ENCODE measurements at places on chromosomes 16 and 17.
A peak's percentile ranks its signal among the peaks of the same experiment; 100 is the strongest.

DNA sequence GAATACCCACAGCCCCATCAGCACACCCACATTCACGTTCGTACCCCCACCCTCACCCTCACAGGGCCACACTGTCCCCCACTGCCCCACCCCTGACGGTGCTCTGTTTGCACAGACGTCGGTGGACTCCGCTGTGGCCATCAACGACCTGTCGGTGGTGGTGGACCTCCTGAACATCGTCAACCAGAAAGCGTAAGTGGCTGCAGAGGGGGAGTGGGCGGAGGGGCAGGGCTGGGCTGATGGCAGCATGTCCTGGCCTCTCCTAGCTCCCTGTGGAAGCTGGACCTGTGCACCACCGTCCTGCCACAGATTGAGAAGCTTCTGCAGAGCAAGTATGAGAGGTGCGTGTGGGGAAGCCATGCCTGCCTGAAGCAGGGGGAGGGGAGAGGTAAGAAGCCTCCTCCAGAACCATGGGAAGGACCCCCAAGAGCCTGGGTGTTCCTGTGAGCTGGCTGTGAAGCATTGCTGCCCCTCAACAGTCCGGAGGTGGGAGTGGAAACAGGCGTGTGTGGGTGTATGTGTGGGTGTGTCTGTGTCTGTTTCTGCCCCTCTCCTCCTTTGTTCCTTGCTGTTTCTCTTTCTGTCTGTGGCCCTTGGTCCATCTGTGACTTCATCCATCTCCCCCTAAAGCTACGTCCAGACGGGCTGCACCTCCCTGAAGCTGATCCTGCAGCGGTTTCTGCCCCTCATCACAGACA is 20.3 kb downstream of the KATNB1 start:
- no peak for DNase-seq

DNA sequence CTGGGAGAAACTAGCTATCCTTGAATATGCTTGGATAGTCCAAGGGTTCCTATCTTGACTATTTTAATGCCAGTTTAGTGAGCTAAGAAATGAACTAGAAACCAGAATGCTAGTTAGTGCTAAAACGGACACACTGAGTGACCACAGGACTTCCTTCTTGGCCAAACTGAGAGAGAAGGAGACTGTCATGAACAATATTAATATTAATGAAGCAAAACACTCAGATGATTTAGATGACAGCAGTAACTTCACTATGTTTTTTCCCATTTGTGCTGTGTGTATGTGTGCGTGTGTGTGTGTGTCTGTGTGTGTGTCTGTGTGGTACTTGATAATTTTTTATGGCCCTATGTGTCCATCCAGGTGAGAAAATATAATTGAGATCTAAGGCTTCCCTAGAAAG is 2.2 kb upstream of the ATXN1L start:
- no peak for DNase-seq

GRCh38 chr16:84714028-84714427 is 14.2 kb downstream of the USP10 start:
- no peak for DNase-seq

GRCh38 chr16:70341600-70341999 is 5.1 kb upstream of the DDX19A start:
- DNase-seq, result no peak

- DNase-seq, result no peak
Measured at GRCh38 chr17:78242024-78242742, 10.8 kb downstream of the TMEM235 start.

GRCh38 chr17:71656964-71657858 is 463.6 kb upstream of the SOX9 start:
- DNase-seq, result no peak

DNA sequence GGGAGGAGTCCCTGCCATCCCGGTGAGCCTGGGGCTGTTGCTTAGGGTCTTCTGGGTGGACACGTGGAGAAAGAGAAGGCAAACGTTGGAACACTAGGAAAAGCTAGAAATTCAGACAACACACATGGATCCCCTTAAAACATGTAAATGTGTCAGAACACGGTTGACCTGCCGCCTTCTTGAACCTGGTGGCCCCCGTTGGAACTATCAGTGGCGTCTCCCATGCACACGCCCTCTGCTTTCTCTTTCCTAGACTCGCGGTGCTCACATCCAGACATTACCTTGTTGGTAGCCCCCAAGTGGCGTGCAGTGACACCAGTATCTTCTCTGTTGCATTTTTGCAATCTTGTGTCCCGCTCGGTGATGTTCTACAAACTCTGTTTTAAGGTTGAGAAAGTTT is 18.6 kb downstream of the CIBAR2 start:
- no peak for DNase-seq

DNA sequence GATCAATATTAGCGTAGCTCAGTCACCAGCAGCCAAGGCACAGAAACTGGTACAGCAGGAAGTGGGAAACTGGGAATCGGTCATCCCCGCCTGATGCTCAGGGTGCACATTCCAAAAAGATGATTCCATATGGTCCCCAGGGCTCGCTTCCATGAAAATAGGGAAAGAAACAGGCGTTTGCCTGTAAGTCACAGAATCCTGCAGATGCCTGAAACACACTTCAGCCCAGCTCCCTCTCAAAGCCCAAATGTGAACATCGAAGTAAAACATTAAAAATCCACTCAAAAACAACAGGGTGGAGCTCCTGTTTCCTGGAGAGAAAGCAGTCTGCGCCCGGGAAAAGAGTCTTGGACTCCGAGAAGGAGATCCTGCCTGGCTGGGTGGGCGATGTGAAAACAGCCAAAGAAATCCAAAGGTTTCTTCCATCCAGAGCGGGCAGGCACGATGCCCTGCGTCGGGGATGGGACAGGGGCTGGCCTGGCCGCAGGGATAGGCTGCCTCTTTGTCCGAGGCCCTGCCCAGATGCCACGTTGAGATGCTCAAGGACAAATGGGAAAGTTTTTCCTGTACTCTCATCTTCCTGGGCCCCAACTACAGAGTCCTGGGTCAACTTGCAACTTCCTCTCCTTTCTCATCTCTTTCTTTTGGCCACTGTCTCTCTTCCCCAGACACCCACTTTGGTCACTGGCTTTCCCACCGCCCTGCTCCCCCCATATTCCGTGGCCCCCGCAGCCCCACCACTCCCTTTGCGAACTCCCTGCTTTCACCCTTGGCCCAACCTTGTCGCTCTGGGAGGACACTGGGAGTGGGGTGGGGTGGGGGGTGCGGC is 743 bp downstream of the WIPI1 start:
- DNase-seq, result peak; percentile 85

DNA sequence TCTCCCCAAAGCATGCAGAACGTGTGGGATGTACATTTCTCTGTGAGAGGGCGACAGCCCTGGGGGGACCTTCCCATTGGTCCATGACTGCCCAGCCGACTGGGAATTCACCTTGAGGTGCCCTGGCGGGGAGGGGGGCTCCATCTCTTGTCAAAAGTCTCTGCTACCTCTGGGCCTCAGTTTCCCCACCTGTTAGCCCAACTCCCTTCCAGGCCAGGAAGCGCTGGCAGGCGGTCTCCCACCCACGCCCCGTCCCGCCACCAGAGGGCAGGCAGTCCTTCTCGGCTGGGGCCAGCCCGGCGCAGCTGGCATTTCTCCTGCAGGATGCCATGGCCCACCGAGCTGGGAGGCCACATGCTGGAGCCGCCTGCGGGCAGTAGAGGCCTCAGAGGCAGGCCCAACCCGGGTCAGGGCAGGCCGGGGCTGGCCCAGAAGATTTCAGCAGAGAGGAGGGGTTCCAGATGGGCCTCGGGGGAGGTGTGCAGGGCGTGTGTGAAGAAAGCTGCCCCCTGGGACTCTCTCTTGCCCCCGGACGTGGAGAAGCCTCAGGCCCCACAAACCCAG is 16.6 kb downstream of the CD7 start:
- peak; percentile 81 for DNase-seq

GRCh38 chr17:57855391-57856035 is 5.7 kb upstream of the MRPS23 start:
- DNase-seq, result no peak

GRCh38 chr16:3112058-3112880 is at the start of gene ZNF205:
Gene ZNF205, plus strand, starts transcription at chr16:3112586. Its CDS starts 845 bp downstream, at chr16:3113431.
- peak; percentile 83 for DNase-seq

GRCh38 chr17:29074488-29074887 is 31.5 kb downstream of the PIPOX start:
- DNase-seq, result no peak

DNA sequence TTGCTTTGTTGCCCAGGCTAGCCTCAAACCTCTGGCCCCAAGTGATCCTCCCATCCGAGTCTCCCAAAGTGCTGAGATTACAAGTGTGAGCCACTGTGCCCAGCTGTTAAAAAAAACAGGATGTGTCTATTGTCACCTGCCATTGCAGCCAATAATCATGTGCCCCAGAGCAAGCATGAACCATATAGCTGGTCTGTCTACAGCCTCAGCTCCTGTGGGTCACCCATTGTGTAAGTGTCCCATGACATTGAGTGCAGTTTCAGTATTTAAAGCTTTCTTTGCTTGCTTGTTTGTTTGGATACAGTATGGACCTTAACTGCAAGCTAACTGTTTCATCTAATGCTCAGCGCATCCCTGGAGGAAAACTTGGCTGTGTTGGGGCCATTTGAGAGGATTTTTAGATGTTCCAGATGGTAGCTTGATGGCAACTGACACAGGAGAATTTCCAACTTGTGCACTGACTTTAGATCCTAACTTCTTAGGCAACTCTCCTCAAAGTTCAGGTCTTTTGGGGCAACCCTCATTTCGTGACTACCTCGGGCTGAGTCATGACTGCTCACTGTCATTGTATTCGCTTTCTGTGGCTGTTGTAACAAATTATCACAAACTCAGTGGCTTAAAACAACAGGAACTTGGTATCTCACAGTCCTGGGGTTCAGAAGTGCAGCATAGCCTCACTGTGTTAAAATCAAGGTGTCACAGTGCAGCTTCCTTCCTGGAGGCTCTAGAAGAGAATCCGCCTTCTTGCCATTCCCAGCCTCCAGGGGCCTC is 30.3 kb upstream of the ADORA2B start:
- DNase-seq, result no peak

GRCh38 chr17:78368348-78368747 is 8.5 kb upstream of the SOCS3 start:
- no peak for DNase-seq

- no peak for DNase-seq
Measured at GRCh38 chr17:31320241-31320640, 1.2 kb downstream of the EVI2A start.

DNA sequence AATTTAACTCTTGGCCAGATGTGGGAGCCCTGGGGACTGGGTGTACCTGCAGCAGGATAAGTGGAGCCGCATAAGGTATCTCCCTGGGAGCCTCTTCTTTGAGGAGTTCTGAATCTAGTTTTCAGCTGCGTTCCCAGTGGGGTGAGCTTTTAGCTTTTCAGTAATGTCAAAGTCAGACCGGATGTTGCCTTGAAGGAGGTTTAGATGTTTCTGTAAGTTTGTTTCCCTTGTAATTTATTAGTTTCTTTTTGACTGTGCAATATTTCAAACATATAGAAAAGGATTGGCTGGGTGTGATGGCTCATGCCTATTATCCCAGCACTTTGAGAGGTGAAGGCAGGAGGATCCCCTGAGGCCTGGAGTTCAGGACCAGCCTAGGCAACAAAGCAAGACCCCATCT is 98.6 kb upstream of the EEF2KMT start:
- no peak for DNase-seq

GRCh38 chr17:57874434-57875289 is 24.8 kb upstream of the MRPS23 start:
- peak; percentile 88 for DNase-seq

DNA sequence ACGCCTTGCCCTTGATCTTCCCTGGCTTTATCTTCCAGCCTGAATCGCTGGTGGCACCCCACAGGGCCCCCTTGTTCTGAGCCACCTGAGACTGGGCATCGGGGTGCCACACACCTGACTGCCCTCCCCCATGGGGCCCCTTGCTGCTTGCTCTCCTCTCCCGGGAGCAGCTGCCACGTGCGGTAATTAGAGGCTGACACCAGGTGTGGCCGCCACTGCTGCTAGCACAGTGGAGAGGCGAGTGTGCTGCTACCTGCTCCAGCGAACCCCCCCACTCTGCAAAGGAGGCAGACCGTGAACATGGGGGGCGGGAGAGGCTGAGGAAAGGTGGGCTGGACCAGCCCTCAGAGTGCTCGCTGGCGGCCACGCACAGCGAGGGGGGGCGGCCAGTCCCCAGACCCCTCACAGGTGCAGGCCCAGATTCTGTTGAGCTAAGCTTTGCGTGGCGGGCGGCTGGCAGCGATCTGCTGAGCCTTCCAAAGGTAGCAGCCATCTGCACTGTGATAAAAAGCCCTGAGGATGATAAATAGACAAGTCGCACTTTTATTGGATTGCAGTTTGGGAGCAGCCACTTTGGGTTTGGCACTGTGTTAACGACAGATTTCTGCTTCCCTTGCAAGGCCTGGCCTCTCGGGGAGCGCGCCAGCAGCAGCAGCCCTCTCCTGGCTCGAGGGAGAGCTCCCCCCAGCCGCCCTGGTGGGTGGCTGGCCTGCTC is 167.9 kb upstream of the GSE1 start:
- no peak for DNase-seq

DNA sequence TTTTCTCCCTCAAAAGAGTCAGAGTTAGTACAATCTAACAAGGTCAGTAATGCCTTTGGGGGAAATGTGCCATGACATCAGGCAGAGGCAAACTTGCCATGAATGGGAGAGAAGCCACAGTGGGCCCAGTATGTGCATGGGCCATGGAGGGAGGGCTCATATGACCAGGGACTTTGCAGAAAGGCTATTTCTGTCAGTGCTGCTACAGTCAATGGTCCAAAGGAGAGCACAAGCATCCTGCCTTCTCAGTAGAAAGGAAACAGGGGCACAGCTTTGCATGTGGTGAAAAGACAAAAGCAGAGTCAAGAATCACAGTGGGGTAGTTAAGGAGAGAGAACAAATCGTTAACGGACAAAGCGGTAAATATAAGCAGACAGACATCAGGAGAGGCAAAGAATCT is 11.2 kb upstream of the CORO6 start:
- DNase-seq, result no peak

DNA sequence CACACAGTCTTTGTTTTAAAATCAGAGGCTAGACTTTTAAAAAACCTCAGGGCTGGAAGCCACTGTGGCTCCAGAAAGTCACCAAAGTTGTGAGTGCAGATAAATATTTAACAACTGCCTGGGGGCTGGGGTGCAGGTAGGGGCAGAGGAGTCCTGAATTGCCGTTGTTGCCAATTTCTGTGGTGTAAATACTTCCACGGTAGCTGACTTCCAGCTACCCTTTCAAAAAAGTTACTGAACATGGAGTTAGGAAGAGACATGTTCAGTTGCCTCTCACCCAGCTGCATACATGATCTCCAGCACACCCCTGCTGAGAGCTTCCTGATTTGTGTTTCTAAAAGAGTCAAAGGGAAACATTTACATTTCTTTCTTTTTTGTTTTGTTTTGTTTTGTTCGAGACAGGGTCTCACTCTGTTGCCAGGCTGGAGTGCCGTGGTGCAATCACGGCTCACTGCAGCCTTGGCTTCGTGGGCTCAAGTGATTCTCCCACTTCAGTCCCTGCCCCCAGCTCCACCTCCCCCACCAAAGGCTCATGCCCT is 58.7 kb downstream of the PLXDC1 start:
- no peak for DNase-seq

GRCh38 chr17:45022655-45023339 is 28.6 kb downstream of the DCAKD start:
- no peak for DNase-seq

GRCh38 chr17:44795928-44796327 is 34.2 kb downstream of the GJC1 start:
- no peak for DNase-seq

GRCh38 chr16:67086822-67087221 is 22.9 kb upstream of the PHAF1 start:
- DNase-seq, result no peak

Data from sciatic nerve (tissue), 2 donors.